IMR-90 (cell line): ENCODE measurements at places on chromosomes 1 and 21. TPM values are rescaled to one million over a fixed set of nuclear protein-coding genes. Genes with fewer than 3 reads are reported as not detected.

- no peak overlapping the region for H3K4me3 ChIP-seq
- peak; percentile 46 for DNase-seq
- H3K4me1 ChIP-seq: peaks cover 18% of the 10 kb centered on the region
- no peaks in the 10 kb centered on the region for H3K36me3 ChIP-seq
- H3K27me3 ChIP-seq: no peaks in the 10 kb centered on the region
Measured at GRCh38 chr1:167748906-167749305, 27.1 kb downstream of the MPZL1 start.

GRCh38 chr1:8512504-8512903, 194.6 kb downstream of the SLC45A1 start:
- no peak overlapping the region for H3K27ac ChIP-seq
- DNase-seq: no peak
- no peaks in the 10 kb centered on the region for H3K27me3 ChIP-seq
- peaks cover 4% of the 10 kb centered on the region; the same call in 1 of the 2 replicates for H3K36me3 ChIP-seq
- peaks cover 17% of the 10 kb centered on the region for H3K4me1 ChIP-seq
- no peak overlapping the region for H3K4me3 ChIP-seq

DNA sequence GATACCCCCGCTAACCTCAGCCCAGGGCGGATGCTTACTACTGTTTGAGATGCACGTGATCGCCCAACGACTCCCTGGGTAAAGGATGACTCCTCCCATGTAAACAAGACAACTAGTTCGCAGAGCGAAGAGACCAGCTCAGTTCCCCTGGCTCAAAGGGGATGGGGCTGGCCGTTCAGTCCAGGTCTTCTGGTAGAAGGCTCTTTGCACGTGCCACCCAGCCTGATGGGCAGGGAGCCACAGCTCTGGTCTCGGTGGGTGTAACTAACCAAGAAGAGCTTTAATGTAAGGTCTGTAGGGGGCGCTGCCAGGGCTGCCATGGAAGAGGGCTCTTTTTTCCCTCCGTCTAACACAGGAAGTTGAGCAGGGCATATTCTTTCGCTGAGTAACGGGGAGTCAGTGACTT, 49.4 kb upstream of the PARP1 start:
- no peaks in the 10 kb centered on the region for H3K36me3 ChIP-seq
- no peaks in the 10 kb centered on the region for H3K4me1 ChIP-seq
- no peak for DNase-seq
- peaks cover 13% of the 10 kb centered on the region for H3K27me3 ChIP-seq
- no peak overlapping the region for H3K27ac ChIP-seq
- H3K4me3 ChIP-seq: no peak overlapping the region

DNA sequence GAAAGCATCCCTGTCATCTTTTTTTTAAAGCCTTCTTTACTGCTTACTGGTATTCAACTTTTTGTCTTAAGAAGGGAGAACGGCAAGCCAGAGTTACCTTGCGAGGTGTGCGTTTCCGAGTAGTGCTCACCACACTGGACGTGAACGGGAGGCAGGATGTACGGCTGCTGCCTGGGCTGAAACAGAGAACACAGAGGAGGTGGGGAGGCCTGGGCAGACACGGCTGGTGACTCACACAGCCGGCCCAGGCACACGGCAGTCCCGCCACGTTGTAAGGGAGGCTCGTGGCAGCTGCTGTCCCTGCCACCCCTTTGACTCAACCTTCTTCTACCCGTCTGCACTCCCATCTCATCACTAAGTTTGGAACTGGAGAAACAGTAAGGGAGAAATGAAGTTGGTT, 105.8 kb downstream of the SMYD2 start:
- no peaks in the 10 kb centered on the region for H3K4me1 ChIP-seq
- H3K4me3 ChIP-seq: no peak overlapping the region
- no peaks in the 10 kb centered on the region for H3K27me3 ChIP-seq
- peak; percentile 42 for DNase-seq
- H3K36me3 ChIP-seq: peaks cover 44% of the 10 kb centered on the region

GRCh38 chr1:44808063-44808937, at the start of gene BTBD19:
Gene BTBD19, plus strand, starts transcription at chr1:44808523. Its CDS starts 298 bp downstream, at chr1:44808821.
- H3K27ac ChIP-seq: peak within 1 kb of the TSS; percentile 86
- peaks cover 29% of the 10 kb centered on the region for H3K36me3 ChIP-seq
- H3K27me3 ChIP-seq: no peaks in the 10 kb centered on the region
- H3K4me1 ChIP-seq: peaks cover 50% of the 10 kb centered on the region
- peak within 1 kb of the TSS; percentile 40 for H3K4me3 ChIP-seq
- DNase-seq: peak; percentile 91

GRCh38 chr1:78184460-78185072, 138.8 kb downstream of the GIPC2 start:
- H3K4me1 ChIP-seq: no peaks in the 10 kb centered on the region
- no peaks in the 10 kb centered on the region for H3K27me3 ChIP-seq
- no peak overlapping the region for H3K4me3 ChIP-seq

GRCh38 chr1:4058122-4058521, 158.1 kb upstream of the C1orf174 start:
- no peak overlapping the region for H3K27ac ChIP-seq
- H3K4me1 ChIP-seq: no peaks in the 10 kb centered on the region
- DNase-seq: no peak
- no peaks in the 10 kb centered on the region for H3K36me3 ChIP-seq
- no peaks in the 10 kb centered on the region for H3K27me3 ChIP-seq

- H3K36me3 ChIP-seq: peaks cover 6% of the 10 kb centered on the region; the same call in 1 of the 2 replicates
- no peak overlapping the region for H3K4me3 ChIP-seq
- peaks cover 30% of the 10 kb centered on the region for H3K4me1 ChIP-seq
- no peak overlapping the region for H3K27ac ChIP-seq
Measured at GRCh38 chr1:9238550-9238949, 4.0 kb downstream of the H6PD start.

GRCh38 chr1:108056436-108056990, 91.5 kb upstream of the VAV3 start:
- no peaks in the 10 kb centered on the region for H3K4me1 ChIP-seq
- no peak overlapping the region for H3K4me3 ChIP-seq
- no peak for DNase-seq
- no peak overlapping the region for H3K27ac ChIP-seq

DNA sequence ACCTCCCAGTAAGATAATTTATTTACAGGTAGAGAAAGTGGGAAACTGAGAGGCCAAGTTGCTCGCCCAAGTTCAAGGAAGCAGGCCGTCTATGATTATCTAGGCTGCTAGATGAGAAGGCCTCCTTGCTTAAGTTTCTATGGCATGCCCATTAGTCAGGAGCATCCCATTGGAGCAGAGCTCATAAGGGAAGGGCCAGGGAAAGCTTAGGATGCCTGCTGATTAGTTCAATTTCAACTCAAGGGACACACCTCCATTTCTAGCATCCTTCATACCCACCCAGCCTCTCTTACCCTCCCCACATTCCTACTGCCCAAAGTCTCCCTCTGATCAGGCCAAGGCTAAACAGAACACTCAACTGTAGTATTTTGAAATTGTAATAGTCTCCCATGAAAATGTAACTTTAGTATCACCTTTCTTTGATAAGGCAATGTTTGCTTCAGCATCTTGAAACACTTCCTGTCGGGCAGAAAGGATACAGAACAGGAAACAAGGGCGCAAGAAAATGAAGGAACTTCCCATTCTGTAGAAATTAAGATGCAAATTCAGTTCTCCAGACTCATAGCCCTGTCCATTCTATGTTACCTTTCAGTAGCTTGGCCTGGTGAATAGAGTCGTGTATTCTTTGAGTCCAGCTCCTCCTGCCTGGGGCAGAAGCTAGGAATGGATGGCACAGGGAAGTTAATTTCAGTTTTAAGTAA, 46.3 kb upstream of the TARBP1 start:
- peaks cover 15% of the 10 kb centered on the region for H3K4me1 ChIP-seq
- no peak overlapping the region for H3K27ac ChIP-seq
- DNase-seq: no peak
- H3K36me3 ChIP-seq: no peaks in the 10 kb centered on the region
- no peaks in the 10 kb centered on the region for H3K27me3 ChIP-seq

DNA sequence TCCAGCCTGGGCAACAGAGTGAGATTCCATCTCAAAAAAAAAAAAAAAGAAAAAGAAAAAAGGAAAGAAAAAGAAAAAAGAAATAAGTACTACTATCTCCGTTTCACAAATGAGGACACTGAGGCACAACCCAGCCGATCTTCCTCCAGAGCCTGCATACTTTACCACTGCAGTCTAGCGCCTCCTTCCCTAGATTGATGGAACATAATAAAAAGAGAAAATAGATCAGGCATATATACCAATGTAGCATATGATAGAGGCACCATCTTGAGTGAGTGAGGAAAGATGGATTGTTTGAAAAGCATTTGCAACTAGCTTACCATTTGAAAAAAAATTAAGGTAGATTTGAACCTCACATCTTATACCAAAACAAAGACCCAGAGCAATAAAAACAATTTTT, 5.2 kb upstream of the DPM3 start:
- no peaks in the 10 kb centered on the region for H3K4me1 ChIP-seq
- H3K36me3 ChIP-seq: no peaks in the 10 kb centered on the region
- DNase-seq: no peak
- H3K27ac ChIP-seq: no peak overlapping the region
- peaks cover 16% of the 10 kb centered on the region for H3K27me3 ChIP-seq

GRCh38 chr21:34999397-34999941, 49.6 kb downstream of the RUNX1 start:
- no peak overlapping the region for H3K27ac ChIP-seq
- no peak for DNase-seq
- no peak overlapping the region for H3K4me3 ChIP-seq

GRCh38 chr1:93659822-93660503, 21.7 kb downstream of the BCAR3 start:
- peaks cover 7% of the 10 kb centered on the region for H3K36me3 ChIP-seq
- H3K27me3 ChIP-seq: no peaks in the 10 kb centered on the region
- peak; percentile 61 for DNase-seq
- H3K4me3 ChIP-seq: no peak overlapping the region

DNA sequence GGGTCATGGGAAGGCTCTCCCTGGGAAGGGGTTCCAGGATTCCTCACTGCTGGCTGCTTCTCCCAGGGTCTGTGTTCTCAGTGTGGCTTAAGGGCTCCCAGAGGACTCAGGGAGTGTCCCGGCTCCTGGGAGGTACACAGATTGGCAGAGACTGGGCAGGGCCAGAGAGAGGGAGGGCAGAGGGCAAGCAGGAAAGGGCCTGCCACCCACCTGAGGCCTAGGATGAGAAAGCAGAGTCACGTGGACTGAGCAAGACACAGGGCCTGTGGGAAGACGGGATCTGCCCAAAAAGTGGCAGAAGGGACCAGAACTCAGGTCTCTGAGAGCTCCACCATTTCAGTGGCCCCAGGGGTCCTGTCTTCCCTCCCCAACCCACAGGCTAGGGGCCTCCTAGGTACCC, 871 bp downstream of the SLFNL1 start:
- H3K4me1 ChIP-seq: peaks cover 5% of the 10 kb centered on the region
- no peaks in the 10 kb centered on the region for H3K27me3 ChIP-seq
- no peak for DNase-seq

- no peak overlapping the region for H3K27ac ChIP-seq
- H3K27me3 ChIP-seq: no peaks in the 10 kb centered on the region
- DNase-seq: no peak
Measured at GRCh38 chr21:41169701-41170100, 1.7 kb downstream of the BACE2 start.

DNA sequence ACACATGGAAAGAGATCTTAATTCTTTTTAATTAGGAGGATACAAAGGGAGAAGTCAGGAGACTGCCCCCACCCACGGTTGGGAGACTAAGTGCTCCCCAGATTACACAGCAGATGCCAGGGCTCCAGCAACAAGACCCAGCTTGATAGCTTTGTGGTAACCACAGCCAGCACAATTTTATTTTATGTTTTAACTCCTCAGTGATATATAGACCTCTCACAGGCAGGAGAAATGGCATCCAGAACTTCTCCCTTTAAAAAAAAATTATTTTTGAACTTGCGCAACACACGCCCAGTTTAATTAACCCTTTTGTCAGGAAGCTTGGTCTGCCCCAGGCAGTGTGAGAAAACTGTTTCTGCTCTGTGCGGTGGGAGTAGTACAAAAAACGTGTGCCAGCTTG, 62.6 kb upstream of the ACOT11 start:
- H3K27me3 ChIP-seq: no peaks in the 10 kb centered on the region
- H3K27ac ChIP-seq: no peak overlapping the region

- H3K4me3 ChIP-seq: no peak overlapping the region
- H3K27me3 ChIP-seq: no peaks in the 10 kb centered on the region
- no peak overlapping the region for H3K27ac ChIP-seq
- H3K36me3 ChIP-seq: no peaks in the 10 kb centered on the region
Measured at GRCh38 chr1:53942127-53942957, 3.2 kb downstream of the IFT25 start.

- H3K4me3 ChIP-seq: no peak overlapping the region
- peaks cover 14% of the 10 kb centered on the region for H3K27me3 ChIP-seq
- H3K4me1 ChIP-seq: no peaks in the 10 kb centered on the region
- DNase-seq: peak; percentile 67
- H3K27ac ChIP-seq: no peak overlapping the region
Measured at GRCh38 chr1:235642011-235642942, 7.3 kb downstream of the GNG4 start.

DNA sequence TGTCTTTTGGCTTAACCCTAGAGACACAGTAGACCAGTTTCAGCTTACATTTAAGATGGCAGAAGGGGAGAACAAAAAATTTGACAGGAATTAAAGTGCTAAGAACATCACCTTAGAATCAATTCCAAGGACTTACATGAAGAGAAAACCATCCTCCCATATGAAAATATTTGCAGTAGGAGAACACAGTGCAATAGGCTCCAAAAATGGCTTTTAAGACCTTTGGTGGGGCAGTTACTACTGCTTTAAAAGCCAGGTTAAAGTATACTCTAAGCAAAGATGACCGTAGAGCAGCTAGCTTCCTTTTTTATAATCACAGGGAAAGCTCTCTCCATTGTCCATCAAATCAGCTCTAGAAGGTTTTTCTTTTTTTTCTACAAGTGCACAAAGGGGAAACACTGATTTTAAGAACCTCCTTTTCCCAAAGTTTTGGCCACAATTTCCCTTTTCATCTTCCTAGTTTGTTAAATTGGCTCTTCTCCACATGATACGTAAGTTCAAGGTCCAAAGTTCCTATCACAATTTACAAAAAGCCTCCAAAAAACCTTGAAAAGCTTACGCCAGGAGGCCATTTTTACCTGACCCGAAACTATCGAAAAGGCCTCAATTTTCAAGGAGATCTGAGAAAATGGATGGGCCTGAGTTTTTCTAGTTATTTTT, 3.3 kb downstream of the TXNIP start:
- H3K27ac ChIP-seq: no peak overlapping the region
- H3K27me3 ChIP-seq: no peaks in the 10 kb centered on the region
- no peak overlapping the region for H3K4me3 ChIP-seq
- peaks cover 13% of the 10 kb centered on the region for H3K36me3 ChIP-seq
- no peak for DNase-seq

GRCh38 chr21:43775795-43776430, at the start of gene CSTB:
Gene CSTB, minus strand, starts transcription at chr21:43776308. Its CDS starts 39 bp downstream, at chr21:43776269.
- no peaks in the 10 kb centered on the region for H3K27me3 ChIP-seq
- H3K36me3 ChIP-seq: peaks cover 16% of the 10 kb centered on the region
- peaks cover 3% of the 10 kb centered on the region for H3K4me1 ChIP-seq
- peak; percentile 38 for DNase-seq
- H3K4me3 ChIP-seq: peak within 1 kb of the TSS; percentile 99
- H3K27ac ChIP-seq: peak within 1 kb of the TSS; percentile 85

- no peak for DNase-seq
- H3K36me3 ChIP-seq: no peaks in the 10 kb centered on the region
- no peak overlapping the region for H3K4me3 ChIP-seq
- H3K4me1 ChIP-seq: peaks cover 3% of the 10 kb centered on the region; the same call in 1 of the 2 replicates
Measured at GRCh38 chr1:57316291-57316690, 107.6 kb downstream of the DAB1 start.

NBPF1 gene
- total RNA-seq: 25.3 and 28.3 TPM in 2 replicates

C1QC gene
- not detected in 2 replicates for total RNA-seq

CLCA1 gene
- total RNA-seq: not detected in 2 replicates

MFAP2 gene
- 2.5 and 3.9 TPM in 2 replicates for total RNA-seq

MORN1 gene
- 3.0 and 3.6 TPM in 2 replicates for total RNA-seq

EFNA1 gene
- total RNA-seq: 0.28 and 0.90 TPM in 2 replicates

GSTM3 gene
- 101 and 131 TPM in 2 replicates for total RNA-seq

LRRC39 gene
- total RNA-seq: 0.36 and 0.56 TPM in 2 replicates

MIXL1 gene
- not detected in 2 replicates for total RNA-seq

RIPK4 gene
- under 0.01 TPM in 2 replicates for total RNA-seq

PRRX1 gene
- total RNA-seq: 65.4 and 82.8 TPM in 2 replicates

HSD3B1 gene
- not detected in 2 replicates for total RNA-seq

MAP1LC3C gene
- total RNA-seq: under 0.01 TPM in 1 of 2 replicates, not detected in the other
